ENCODE measurements at places on chromosomes 6 and 20. TPM values are rescaled to one million over a fixed set of nuclear protein-coding genes. Genes with fewer than 3 reads are reported as not detected.
A peak's percentile ranks its signal among the peaks of the same experiment; 100 is the strongest.

GRCh38 chr6:6912817-6913744 lies 194.7 kb upstream of the RREB1 start:
- no peak for DNase-seq

- no peak for DNase-seq
Measured at GRCh38 chr20:1446536-1446935, 20.1 kb downstream of the NSFL1C start.

- DNase-seq, result no peak
Measured at GRCh38 chr6:14775528-14775927, 470.3 kb upstream of the JARID2 start.

DNA sequence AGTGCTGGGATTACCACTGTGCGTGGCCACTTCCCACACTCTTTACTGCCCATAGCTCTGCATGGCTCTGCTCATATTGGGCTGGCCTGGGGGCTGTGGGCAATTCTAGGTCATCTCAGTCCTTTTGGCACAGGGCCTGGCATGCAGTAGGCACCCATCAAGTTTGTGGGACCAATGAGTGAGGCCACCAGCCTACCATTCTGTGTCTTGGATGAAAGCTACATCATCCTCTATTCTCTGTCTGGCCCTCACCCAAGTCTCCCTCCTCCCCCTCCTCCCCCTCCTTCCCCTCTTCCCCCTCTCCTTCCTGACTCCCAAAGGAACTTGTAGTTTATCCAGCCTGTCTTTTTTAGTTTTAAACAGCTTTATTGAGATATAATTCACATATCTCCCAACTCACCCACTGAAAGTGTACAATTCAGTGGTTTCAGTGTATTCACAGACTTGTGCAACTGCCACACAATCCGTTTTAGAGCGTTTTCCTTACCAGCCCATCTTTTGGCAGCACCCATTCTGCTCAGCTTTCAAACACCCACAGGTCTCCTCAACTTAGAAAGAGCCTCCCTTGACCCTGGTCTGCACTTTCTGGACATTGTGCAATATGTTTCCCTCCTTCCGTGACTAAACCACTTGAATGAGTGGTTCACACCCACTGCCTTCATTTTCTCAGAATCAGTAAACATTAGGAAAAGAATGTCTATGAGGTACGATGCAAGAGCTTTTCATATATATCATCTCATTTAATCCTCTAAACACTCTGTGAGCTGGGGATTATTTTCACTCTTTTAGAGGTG lies 21.5 kb upstream of the MRPS18A start:
- DNase-seq, result peak; percentile 44

The FAM184A gene
- not detected for polyA plus RNA-seq

The YIPF3 gene
- polyA plus RNA-seq, result 355 TPM

The SOX4 gene
- polyA plus RNA-seq, result 2.4 TPM

The SYTL3 gene
- polyA plus RNA-seq, result 1.5 TPM

The RNGTT gene
- 6.5 TPM for polyA plus RNA-seq
